ENCODE measurements at places on chromosomes 5 and 9.
A peak's percentile ranks its signal among the peaks of the same experiment; 100 is the strongest.

DNA sequence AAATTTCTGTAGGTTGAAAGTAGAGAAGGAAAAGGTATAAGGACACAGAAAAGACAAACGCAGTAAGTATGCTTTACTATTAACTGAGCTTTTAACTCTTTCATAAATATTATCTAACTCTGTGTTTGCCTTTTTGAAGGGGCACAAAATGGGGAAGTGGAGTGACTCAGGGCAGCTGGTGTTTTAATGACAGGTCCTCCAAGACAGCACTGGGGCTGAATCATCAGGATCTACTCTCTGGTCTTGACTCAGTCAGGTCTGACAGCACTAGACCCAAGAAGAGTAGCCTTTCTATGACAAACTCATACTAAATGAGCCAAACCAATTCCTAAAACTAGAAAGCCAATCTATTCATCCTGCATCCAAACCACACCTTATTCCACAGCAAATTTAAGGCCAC, 102.2 kb downstream of the APTX start:
- DNase-seq: no peak

DNA sequence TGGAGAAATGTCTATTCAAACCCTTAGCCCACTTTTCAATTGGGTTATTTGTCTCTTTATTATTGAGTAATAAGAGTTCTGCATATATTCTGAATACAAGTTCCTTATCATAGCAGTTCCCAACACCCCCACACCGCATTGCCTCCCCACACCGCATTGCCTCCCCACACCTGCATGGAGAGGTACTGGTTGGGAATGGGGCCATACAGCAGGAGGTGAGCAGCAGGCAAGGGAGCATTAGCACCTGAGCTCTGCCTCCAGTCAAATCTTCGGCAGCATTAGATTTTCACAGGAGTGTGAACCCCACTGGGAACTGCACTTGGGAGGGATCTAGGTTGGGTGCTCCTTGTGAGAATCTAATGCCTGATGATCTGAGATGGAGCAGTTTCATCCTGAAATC, 10.6 kb upstream of the SAP30L start:
- DNase-seq: no peak

DNA sequence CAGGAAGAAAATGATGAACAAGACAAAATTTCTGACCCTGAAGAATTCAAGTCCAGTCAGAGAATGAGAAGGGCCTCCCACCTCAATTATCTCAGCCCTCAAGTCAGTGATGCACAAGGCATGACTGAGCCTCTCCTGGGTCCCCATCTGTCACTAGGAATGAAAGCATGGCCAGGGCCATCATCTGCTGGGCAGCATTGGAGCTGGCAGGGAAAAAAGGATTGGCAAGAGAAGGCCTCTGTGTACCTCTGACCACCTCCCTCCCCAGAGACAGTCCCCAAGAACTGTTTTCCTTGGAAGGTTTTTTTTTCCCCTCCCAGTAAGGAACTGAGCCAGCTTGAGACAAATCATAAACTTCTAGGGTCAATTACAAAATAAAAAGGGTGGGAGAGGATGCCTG, 76.7 kb downstream of the KLHL3 start:
- DNase-seq: no peak

GRCh38 chr9:21576331-21577189, 94.4 kb upstream of the IFNE start:
- DNase-seq: no peak

DNA sequence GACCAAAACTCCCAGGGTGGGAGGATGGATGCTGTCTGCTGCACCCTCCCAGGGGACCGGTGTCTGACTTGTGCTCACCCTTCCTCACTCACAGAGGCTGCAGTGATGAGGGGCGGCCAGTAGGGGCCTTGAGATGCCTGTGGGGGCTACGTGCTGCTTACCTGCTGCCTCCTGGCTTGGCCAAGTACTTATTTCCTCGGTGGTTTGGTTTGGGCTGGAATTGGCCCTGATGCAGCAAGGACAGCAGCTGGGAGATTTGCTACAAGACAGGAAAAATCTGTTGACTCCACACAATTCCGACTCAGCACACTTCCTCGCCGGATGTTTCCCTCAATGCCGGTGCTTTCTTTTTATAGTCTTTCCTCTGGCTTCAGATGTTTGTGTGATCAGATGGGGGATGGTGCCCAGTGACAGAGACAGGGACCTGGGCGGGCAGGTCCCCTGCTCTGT, 6.6 kb downstream of the PCDH12 start:
- no peak for DNase-seq

- no peak for DNase-seq
Observed at GRCh38 chr5:170861667-170861916, 226 bp upstream of the RANBP17 start.

GRCh38 chr9:82923912-82924605, 138.9 kb downstream of the RASEF start:
- DNase-seq: no peak

DNA sequence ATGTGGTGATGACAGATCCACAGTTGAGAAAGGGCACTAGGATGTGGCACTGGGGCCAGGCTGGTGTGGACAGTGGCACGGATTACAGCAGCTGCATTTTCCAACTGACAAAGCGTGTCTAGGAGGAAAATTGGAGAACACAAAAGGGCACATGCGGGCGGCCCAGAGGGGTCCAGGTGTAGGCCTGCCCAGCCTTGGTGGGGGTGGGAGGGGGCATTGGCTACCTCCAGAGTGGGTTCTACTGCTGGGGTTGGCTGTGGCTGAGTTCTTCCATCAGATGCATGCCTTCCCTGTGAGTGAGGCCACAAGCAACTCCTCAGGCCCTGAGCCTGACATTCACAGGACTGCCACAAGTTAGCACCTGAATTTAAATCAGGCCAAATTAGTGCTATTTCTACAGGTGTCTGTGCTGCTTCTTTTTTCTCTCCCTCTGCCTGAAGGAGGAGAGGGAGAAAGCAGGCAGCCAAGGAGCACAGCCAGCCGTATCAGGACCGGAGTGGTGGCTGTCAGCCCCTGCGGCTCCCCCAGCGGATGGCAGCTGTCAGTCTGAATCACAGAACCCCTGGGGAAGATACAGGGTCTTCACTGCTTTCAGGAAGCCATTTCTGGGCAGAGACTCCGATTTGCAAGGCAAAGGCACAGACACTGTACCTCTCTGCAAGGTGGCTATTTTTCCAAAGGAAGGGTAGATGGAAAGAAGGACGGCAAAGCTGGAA, 464.2 kb downstream of the SPOCK1 start:
- no peak for DNase-seq

GRCh38 chr9:85431339-85432102, 310.2 kb downstream of the AGTPBP1 start:
- no peak for DNase-seq

DNA sequence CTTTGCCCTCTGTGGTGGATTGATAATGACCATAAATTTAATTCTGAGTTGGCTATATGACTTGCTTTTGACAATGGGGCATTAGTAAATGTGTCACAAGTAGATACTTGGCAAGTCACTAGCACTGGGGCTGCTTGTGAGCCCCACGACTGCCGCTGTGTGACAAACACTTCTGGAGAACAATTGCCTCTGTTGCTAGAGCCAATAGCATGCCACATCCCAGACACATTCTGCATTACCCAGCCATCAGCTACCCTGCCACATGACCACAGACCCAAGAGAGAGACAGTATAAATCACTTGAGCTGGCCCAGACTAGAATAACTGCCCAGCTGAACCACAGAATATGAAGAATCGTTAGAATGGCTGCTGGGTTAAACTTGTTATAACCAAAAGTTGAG, 753.2 kb upstream of the DMAC1 start:
- DNase-seq: no peak

GRCh38 chr9:33113799-33114547, 37.5 kb upstream of the SMU1 start:
- no peak for DNase-seq

- DNase-seq: no peak
Observed at GRCh38 chr5:154836225-154836624, 14.2 kb downstream of the FAXDC2 start.

GRCh38 chr5:143315929-143316328, 87.6 kb downstream of the NR3C1 start:
- DNase-seq: no peak

DNA sequence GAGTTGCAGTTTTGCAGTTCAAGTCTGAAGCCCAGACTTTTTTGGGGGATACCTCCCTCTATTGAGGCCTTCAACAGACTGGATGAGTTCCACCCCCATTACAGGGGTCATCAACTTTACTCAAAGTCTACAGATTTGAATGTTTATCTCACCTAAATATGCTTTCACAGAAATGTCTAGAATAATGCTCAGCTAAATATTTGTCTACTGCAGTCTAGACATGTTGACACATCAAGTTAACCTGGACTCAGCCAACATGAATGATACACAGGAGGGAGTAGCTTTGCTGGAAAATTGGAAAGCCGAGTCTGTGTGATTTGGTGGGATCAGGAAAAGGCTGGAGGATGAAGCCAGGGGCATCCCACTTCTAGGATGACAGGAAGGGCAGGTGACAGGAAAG, 128.0 kb upstream of the ICE1 start:
- no peak for DNase-seq

DNA sequence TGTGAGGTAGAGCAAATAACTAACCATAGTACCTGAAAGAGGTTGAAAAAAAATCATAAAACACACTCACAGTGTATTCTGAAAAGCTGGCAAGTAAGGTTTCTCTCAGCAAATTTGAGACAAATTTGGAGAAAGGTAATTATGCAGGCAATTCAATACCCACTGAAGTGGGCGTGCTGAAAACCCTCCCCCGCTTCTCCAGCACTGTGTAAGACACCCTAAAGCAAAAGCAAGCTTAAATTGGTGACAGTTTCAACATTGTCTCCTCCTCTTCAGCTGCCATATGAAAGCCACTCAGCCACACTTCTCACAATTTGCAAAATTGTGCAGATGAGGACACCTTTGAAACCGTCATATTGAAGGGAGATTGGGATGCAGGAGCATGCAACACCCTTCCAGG, 322.3 kb upstream of the CDH6 start:
- DNase-seq: no peak

- no peak for DNase-seq
Observed at GRCh38 chr9:4496497-4496896, 6.2 kb downstream of the SLC1A1 start.

- peak; percentile 12 for DNase-seq
Observed at GRCh38 chr9:114271556-114272510, 51.1 kb upstream of the ORM1 start.

GRCh38 chr5:180161420-180162303, 47.3 kb downstream of the RASGEF1C start:
- DNase-seq: peak; percentile 59

GRCh38 chr5:16740066-16740810, 123.4 kb upstream of the RETREG1 start:
- no peak for DNase-seq

- DNase-seq: no peak
Observed at GRCh38 chr5:94024101-94024500, 282.7 kb upstream of the POU5F2 start.

DNA sequence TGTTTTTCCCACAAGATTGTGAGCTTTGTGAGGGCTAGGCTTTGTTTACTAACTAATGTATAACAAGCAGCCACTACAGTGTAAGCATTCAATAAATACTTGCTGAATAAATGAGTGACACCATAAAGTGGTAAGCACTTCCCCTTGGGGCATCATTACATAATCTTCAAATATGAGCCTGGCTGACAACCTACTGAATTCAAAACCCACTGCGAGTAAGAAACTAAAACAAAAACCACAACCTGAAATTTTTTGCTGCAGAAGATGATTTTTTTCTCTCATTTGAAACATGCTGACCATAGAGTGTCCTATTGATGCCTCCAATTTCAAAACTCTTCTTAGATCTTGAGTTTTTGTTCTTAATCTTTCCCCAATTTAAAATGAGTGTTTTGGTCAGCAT, 331.3 kb upstream of the CCNG1 start:
- no peak for DNase-seq

GRCh38 chr5:113042491-113043243, 66.1 kb downstream of the DCP2 start:
- no peak for DNase-seq

DNA sequence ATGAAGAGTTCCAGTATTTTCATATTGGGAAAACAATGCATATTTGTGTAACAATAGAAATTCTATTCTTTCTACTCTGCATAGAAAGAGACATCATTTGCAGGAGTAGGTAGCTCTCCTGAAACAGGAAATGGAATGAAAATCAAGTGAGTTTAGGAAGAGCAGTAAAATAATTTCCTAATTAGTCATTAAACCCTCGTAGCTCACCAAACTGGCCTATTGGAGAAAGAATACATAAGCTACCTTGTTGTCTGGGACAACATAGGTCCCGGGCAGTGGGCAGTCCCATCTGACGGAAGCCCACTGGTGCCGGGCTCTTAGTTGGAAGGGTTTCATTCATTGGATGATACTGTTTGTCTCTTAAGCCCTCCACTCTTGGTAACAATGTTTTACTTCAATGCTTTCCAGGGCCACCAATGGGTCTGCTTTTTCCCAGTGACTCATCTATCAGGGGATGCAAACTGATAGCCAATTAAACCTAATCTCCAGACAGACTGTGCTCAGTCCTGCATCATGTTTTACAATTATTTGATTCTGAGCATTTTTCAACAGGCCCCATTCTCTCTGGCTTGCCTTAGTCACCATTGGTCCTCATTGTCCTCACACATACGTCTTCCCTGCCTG, 46.5 kb downstream of the GNA14 start:
- no peak for DNase-seq

- peak; percentile 77 for DNase-seq
Observed at GRCh38 chr9:37575921-37576721, at the start of gene FBXO10. Gene FBXO10 (minus strand): TSS chr9:37576380. CDS start chr9:37541768, 34,612 bp downstream.

GRCh38 chr5:124030043-124030491, 518.1 kb downstream of the CSNK1G3 start:
- DNase-seq: no peak

DNA sequence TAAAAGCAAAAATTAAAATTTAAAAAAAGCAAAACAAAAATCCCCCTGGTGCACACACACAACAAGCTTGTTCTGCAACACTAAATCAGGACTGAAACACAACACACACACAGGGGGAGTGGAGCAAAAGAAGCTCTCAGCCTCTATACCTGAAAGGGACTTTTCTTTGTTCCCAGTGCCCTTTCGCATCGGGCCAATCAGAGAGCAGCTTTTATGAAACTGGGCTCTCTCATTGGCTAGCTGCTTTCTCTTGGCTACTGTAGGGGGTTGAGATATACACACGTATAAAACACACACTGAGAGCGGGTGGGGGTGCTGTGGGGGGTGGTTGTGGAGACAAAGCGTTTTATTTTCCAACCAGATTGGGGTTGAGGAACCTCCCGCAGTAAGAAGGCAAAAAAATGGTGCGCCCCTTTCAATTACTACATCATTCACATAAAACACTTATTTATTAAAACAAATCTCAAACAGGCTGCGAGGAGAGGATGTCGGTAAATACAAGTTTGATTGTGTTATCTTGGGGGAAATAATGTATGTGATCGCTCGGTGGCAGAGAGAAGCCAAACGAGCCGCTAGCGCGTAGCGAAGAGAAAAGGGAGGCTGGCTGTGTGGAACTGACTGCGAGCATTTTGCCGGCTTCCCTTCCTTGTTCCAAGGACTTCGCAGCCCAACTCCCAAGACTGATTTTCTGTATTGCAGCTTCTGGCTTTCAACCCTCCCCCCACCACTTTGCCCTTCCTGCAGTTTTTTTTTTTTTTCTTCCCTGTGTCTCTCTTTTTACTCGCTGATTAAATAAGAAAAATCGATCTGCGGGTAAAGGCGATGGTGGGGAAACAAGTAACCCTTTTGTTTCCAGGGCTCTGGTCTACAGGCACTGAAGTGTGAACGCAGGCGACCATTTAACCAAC, 2.5 kb upstream of the ZNF608 start:
- DNase-seq: peak; percentile 95

GRCh38 chr9:19629488-19629887, 159.3 kb downstream of the SLC24A2 start:
- DNase-seq: no peak

Data from NCI-H345 (cell line).